Occipital lobe (tissue), 3 donors: ENCODE measurements at places on chromosomes 5 and 9.
A peak's percentile ranks its signal among the peaks of the same experiment; 100 is the strongest.

GRCh38 chr9:14423815-14424261 is 109.9 kb upstream of the NFIB start:
- DNase-seq, result no peak

DNA sequence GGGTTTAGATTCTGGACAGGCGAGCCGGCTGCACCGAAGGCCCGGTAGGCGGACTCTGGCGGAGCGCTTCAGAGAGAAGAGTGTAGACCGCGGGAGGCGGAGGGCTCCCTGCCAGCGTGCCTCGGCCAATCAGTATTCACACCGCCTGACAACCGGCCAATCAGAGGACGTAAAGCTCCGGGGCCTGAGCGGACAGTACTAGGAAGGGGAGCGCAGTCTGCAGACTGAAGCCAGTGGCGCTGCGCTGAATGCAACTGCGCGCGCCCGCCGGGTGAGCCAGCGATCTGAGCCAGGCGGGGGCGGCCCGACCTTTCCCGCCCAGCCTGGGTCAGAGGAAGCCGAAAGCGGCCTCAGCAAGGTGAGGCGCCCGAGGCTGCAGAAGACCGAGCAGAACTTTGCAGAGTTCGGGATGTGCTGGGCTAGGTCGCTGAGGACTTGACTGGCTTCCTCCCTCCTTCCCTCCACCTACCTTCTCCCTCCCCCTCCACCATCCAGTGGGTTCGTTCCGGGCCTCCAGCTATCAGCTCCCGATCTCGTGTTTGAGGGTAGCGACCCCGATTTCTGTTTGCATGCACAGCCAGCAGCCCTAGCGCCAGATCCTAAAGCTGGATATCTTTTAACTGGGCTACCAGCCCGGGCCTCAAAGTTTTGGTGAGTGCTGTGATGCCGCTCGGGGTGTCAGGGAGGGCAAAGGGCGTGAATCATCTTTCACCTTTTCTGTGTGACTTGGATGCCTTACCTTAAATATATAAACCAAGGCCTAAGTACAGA is at the start of gene DMRT2:
DMRT2 (plus strand) TSS at position 233 of the 771 bp plus-strand sequence. CDS start 1,257 bp downstream, outside the sequence.
- peak; percentile 79 for DNase-seq

GRCh38 chr5:128085413-128085812 is 1.8 kb downstream of the SLC12A2 start:
- DNase-seq, result no peak

- DNase-seq, result peak; percentile 67
Measured at GRCh38 chr5:78647838-78648358, 674 bp downstream of the LHFPL2 start.

DNA sequence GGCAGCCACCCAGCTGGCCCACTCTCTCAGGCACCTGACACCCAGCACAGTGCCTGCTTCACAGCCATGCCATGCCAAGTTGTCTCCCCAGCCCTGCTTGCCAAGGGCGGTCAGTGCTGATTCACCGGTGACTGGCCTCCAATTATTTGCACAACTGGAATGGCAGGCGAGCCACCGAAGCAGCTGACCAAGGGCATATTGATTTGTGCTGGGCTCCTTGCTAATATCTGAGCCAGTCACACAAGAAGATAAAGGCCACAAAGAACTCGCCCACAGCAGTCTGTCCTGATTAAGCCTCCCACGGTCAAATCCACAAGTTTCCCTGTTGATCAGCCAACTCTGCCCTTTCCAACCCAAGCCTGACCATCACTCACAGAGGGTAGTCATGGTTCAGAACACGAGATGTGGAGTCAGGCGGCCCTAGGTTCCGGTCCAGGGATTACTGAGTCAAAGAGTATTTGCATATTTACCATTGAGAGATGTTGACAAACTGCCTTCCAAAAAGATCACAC is 6.4 kb upstream of the EEIG1 start:
- DNase-seq, result no peak

DNA sequence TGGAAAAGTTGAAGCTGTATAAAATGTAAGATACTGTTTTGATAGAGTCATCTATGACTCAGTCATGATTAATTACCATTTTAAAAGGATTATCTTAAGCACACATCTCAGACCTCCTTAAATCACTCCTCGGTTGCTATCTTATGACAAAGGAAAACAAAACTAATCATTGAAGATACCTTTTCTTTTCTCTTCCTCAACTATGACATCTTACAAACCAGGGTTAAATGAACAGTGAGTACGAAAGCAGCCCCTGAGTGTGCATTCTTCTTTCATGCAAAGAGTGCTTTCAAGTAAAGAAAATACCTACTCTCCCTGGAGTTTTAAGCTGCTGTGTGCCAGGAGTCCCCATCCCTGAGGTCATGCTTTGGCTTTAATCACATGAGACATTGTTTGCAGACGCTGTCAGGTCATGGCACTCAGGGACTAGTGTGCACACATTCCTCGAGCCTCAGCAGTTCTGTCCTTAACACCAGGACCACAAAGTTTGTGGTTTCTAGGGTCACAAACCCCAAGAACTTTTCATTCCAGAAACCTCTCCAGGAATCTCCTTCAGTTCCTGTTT is 86.7 kb upstream of the ICE1 start:
- no peak for DNase-seq

GRCh38 chr9:137236936-137237421 is 4.1 kb upstream of the TUBB4B start:
- no peak for DNase-seq

DNA sequence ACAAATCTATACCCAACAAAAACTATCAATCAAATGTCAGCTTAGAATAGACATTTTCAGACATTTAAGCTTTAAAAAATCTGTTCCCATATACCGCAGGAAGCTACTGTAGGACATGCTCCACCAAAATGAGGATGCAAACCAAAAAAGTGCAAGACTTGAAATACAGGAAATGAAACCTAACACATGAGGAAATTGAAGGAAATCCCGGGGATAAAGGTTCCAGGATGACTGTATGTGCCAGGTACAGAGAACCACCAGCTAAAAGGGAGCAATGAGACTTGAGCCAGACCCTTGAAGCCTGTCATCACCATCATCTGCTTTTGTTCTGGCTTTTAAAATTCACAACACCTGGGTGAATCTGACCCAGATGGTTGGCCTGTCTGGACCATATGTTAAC is 21.4 kb downstream of the DIAPH1 start:
- no peak for DNase-seq
